ENCODE measurements at places on chromosomes 1 and 21.

GRCh38 chr1:229225331-229225782 lies 45.6 kb upstream of the RAB4A start:
- no peak overlapping the region for H3K27ac ChIP-seq
- peaks cover 10% of the 10 kb centered on the region for H3K27me3 ChIP-seq
- no peaks in the 10 kb centered on the region for H3K4me1 ChIP-seq

DNA sequence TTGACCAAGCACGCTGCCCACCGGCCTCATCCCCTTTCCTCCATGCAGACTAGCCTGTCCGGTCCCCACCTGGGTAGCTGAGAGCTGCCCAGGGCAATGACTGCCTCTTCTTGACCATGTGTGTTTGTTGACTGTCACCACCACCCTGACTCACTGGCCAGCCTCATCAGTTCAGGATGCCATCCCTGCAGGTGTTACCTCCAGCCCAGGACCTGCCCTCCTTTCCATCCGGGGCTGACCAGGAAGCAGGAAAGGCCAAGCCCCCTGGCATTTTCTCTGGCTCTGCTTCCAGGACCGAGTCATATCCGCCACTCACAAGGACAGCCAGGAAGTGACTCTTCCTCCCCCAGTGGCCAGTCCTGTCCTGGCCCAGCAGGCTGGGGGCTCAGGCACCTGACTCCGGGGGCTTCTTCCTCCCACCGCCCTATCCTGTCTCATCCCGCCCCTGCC lies 17.1 kb downstream of the EPHA2 start:
- DNase-seq: peak; percentile 94
- peaks cover 66% of the 10 kb centered on the region for H3K36me3 ChIP-seq
- no peaks in the 10 kb centered on the region for H3K27me3 ChIP-seq
- H3K27ac ChIP-seq: peak overlapping the region; percentile 67
- H3K4me3 ChIP-seq: no peak overlapping the region

GRCh38 chr1:107692580-107693345 lies 272.2 kb downstream of the VAV3 start:
- no peaks in the 10 kb centered on the region for H3K4me1 ChIP-seq
- DNase-seq: no peak
- no peak overlapping the region for H3K27ac ChIP-seq

- H3K36me3 ChIP-seq: no peaks in the 10 kb centered on the region
- no peak overlapping the region for H3K27ac ChIP-seq
- peaks cover 8% of the 10 kb centered on the region for H3K27me3 ChIP-seq
- no peak overlapping the region for H3K4me3 ChIP-seq
- no peaks in the 10 kb centered on the region for H3K4me1 ChIP-seq
Measured at GRCh38 chr1:64356636-64357256, 113.2 kb upstream of the CACHD1 start.

- H3K27me3 ChIP-seq: no peaks in the 10 kb centered on the region
- peaks cover 26% of the 10 kb centered on the region for H3K4me1 ChIP-seq
- H3K4me3 ChIP-seq: no peak overlapping the region
- DNase-seq: no peak
- no peak overlapping the region for H3K27ac ChIP-seq
Measured at GRCh38 chr1:198678901-198679329, 40.1 kb downstream of the PTPRC start.

GRCh38 chr1:63937461-63938022 lies 163.7 kb downstream of the ROR1 start:
- no peak for DNase-seq
- no peaks in the 10 kb centered on the region for H3K36me3 ChIP-seq
- H3K4me3 ChIP-seq: no peak overlapping the region

DNA sequence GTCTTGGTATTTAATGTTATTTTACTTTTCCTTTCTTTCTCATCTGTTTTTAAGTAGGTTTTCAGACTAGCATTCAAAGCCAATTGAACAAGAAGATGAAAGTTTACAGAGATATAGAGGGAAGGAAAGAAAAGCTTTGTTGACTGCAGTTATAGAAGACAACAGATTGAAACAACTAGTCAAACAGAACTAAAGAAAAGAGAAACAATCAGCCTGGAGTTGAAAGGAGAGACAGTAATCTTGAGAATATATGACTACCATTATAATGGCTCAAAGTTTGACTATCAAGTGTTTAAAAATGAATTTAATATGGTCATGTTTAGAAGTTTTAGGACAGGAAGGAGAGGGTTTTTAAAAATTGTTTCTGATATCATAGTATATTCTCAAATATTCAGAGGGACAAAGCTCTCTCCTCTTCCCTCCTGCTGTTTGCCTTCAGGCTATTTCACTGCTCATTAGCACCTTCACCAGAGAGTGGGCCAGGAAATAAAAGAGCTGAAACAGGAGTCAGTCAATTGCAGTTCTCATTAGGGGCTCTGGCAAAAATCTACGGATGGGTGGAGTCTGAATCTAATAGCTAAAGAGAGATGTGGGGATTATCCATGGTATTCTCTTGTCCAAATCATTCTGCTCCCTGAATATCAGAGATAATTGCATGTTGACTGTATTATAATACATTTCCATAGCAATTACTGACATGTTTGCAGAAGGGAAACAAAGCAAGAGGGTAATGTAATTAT lies 577.8 kb downstream of the BRINP3 start:
- no peak for DNase-seq
- no peaks in the 10 kb centered on the region for H3K27me3 ChIP-seq

GRCh38 chr1:200917291-200917817 lies 22.7 kb downstream of the INAVA start:
- H3K27ac ChIP-seq: no peak overlapping the region
- H3K27me3 ChIP-seq: peaks cover 12% of the 10 kb centered on the region
- no peaks in the 10 kb centered on the region for H3K4me1 ChIP-seq

DNA sequence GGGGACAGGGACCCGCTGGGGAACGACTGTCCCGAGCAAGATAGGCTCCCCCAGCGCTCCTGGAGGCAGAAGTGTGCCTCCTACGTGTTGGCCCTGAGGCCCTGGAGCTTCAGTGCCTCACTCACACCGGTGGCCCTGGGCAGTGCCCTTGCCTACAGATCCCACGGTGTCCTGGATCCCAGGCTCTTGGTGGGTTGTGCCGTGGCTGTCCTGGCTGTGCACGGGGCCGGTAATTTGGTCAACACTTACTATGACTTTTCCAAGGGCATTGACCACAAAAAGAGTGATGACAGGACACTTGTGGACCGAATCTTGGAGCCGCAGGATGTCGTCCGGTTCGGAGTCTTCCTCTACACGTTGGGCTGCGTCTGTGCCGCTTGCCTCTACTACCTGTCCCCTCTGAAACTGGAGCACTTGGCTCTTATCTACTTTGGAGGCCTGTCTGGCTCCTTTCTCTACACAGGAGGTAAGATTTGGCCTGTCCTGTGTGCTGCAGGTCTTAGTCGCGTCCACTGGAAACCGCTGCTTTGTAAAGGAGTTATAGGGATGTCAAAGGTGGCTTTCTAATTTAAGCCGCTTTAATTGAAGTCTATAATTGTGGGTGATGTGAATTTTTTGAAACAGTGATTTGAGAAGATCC lies 717 bp downstream of the UBIAD1 start:
- H3K36me3 ChIP-seq: no peaks in the 10 kb centered on the region
- DNase-seq: no peak
- H3K27ac ChIP-seq: peak overlapping the region; percentile 67
- peak overlapping the region; percentile 95 for H3K4me3 ChIP-seq

DNA sequence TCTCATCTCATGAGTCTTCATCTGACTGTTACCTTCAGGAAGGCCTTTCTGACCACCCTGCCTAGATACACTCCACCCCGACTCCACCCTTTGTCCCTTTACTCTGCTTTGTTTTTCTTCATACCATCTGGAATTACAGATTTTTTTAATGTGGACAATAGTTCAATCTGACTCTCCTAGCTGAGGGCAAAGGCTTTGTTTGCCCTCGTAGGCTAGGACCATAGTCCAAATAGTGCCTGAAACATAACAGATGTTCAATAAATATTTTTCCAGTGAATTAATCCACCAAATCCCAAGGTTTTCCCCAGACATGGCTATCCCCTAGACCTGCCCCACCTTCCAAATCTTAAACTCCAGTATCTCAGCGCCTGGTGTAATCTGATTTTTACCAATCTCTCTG lies 176.5 kb upstream of the GJB5 start:
- no peak for DNase-seq
- H3K4me3 ChIP-seq: no peak overlapping the region
- H3K27ac ChIP-seq: no peak overlapping the region
- no peaks in the 10 kb centered on the region for H3K36me3 ChIP-seq
- no peaks in the 10 kb centered on the region for H3K4me1 ChIP-seq
- no peaks in the 10 kb centered on the region for H3K27me3 ChIP-seq

- H3K4me1 ChIP-seq: no peaks in the 10 kb centered on the region
- no peak for DNase-seq
- H3K4me3 ChIP-seq: no peak overlapping the region
- no peak overlapping the region for H3K27ac ChIP-seq
- H3K27me3 ChIP-seq: peaks cover 8% of the 10 kb centered on the region
Measured at GRCh38 chr1:17739050-17739449, 16.1 kb upstream of the ACTL8 start.

- peak overlapping the region; percentile 76 for H3K27ac ChIP-seq
- peaks cover 3% of the 10 kb centered on the region for H3K27me3 ChIP-seq
- H3K36me3 ChIP-seq: no peaks in the 10 kb centered on the region
- H3K4me1 ChIP-seq: peaks cover 27% of the 10 kb centered on the region
Measured at GRCh38 chr1:27393641-27394281, 1.3 kb downstream of the GPR3 start.

GRCh38 chr21:35606578-35606977 lies 453.7 kb downstream of the SETD4 start:
- no peaks in the 10 kb centered on the region for H3K36me3 ChIP-seq
- peak overlapping the region; percentile 11 for H3K27ac ChIP-seq
- peaks cover 4% of the 10 kb centered on the region for H3K4me1 ChIP-seq
- H3K27me3 ChIP-seq: no peaks in the 10 kb centered on the region
- no peak for DNase-seq
